ENCODE measurements at places on chromosomes 11 and 22.
A peak's percentile ranks its signal among the peaks of the same experiment; 100 is the strongest.

DNA sequence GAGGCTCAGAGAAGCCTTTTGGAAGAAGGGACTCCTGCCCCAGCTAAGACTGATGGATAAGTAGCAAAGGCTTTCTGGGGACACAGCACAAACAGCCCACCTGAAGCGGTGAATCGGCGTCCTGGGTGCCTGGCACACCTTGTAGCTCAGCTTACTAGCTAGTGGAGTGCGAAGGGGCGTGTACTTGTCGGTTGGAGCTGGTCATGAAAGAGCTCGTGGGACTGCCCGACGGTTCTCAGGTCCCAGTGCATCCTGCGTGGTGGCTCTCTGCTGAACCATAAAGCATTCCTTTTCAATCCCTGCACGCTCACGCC, 690 bp upstream of the UVRAG start:
- H3K27ac ChIP-seq: peak overlapping the region; percentile 74
- no peaks in the 10 kb centered on the region for H3K36me3 ChIP-seq
- H3K4me3 ChIP-seq: peak overlapping the region; percentile 59
- H3K4me1 ChIP-seq: peaks cover 11% of the 10 kb centered on the region

DNA sequence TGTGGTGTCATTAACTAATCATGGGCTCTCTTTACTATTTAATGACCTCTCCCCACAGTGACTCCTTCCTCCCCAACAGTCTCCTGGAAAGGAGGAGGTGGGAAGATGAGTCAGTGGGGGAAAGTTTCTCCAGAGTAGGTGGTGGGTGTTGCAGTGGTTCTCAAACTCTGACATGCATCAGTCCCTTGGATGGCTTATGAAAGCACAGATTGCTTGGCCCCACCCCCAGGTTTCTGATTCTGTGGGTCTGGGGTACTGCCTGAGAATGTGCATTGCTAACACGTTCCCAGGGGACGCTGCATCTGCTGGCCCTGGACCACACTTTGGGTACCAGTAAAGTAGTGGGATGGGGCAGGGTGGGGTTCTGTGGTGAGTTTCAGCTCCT, 9.8 kb downstream of the CD82 start:
- no peaks in the 10 kb centered on the region for H3K4me1 ChIP-seq
- DNase-seq: no peak
- no peak overlapping the region for H3K4me3 ChIP-seq
- H3K27ac ChIP-seq: no peak overlapping the region
- no peaks in the 10 kb centered on the region for H3K36me3 ChIP-seq
- H3K27me3 ChIP-seq: no peaks in the 10 kb centered on the region

DNA sequence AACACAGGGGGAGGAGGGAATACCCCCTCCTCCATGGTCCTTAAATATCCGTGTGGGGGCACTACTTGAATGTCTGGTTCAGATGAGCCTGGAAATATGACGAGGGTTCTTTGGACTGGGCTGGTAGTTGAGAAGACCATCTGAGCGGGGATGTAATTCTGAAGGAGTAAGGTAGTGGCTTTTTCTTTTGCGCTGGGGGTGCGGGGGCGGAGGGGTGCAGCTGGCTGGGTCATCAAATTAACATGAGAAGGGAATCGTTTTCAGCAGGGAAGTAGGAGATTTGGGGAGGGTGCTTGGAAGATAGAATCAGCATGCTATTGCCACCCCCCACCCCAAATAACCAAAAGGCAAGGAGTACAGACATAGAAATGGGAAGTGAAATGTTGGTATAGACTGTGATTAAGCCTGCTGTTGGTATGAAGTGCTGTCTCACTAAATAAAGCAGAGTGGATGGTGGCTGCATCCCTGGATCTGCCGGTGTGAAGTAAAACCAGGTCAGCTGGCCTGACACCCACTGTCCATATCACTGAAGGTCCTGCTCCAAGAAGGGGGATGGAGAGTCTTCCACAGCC, 121.9 kb upstream of the HSD17B12 start:
- H3K27me3 ChIP-seq: no peaks in the 10 kb centered on the region
- no peak overlapping the region for H3K27ac ChIP-seq
- peaks cover 47% of the 10 kb centered on the region for H3K4me1 ChIP-seq

DNA sequence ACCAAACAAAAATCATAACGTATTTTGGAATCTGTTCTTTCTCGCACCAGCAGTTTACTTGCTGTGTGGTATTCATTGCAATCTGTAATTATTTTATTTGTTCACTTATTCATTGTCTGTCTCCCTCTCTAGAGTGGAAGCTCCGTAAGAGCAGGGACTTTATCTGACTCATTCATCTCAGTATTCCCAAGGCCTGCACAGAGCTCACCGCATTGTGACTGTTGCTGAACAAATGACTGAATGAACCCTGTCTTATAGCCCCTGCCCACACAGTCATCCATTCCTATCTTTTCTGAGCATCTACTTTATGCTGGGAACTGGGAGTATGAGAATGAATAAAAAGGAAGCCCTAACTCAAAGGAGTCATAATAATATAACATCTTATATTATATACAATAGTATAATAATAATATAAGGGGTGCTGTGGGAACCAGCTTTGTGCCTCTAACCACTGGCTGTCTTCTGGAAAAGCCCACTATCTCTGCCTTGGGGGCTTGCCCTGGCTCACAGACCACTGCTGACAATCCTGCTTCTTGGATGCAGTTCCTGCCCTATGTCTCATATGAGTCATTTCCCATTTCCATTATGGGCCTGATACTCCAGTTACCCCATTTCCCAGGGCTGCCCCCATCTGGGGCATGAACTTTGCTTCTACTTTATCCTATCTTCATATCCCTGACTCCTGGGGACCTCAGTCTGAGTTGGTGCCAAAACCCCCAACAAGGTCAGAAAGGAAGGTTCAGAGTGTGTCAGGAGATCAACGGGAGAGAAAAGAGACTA, 11.0 kb downstream of the XRRA1 start:
- no peak overlapping the region for H3K4me3 ChIP-seq
- no peaks in the 10 kb centered on the region for H3K4me1 ChIP-seq
- peaks cover 3% of the 10 kb centered on the region for H3K36me3 ChIP-seq

GRCh38 chr22:17264321-17265052, 45.3 kb upstream of the ADA2 start:
- H3K4me1 ChIP-seq: peaks cover 58% of the 10 kb centered on the region
- H3K27me3 ChIP-seq: no peaks in the 10 kb centered on the region
- H3K36me3 ChIP-seq: no peaks in the 10 kb centered on the region
- peak overlapping the region; percentile 23 for H3K4me3 ChIP-seq
- peak overlapping the region; percentile 85 for H3K27ac ChIP-seq
- DNase-seq: no peak

GRCh38 chr11:133966921-133967598, 10.3 kb upstream of the IGSF9B start:
- DNase-seq: no peak
- H3K36me3 ChIP-seq: no peaks in the 10 kb centered on the region
- H3K4me3 ChIP-seq: no peak overlapping the region
- H3K27me3 ChIP-seq: no peaks in the 10 kb centered on the region
- H3K27ac ChIP-seq: no peak overlapping the region
- H3K4me1 ChIP-seq: peaks cover 12% of the 10 kb centered on the region

- no peak overlapping the region for H3K4me3 ChIP-seq
- no peaks in the 10 kb centered on the region for H3K36me3 ChIP-seq
- H3K27ac ChIP-seq: no peak overlapping the region
- no peaks in the 10 kb centered on the region for H3K27me3 ChIP-seq
- no peaks in the 10 kb centered on the region for H3K4me1 ChIP-seq
Measured at GRCh38 chr11:39804271-39804670, 1655.2 kb downstream of the LRRC4C start.

DNA sequence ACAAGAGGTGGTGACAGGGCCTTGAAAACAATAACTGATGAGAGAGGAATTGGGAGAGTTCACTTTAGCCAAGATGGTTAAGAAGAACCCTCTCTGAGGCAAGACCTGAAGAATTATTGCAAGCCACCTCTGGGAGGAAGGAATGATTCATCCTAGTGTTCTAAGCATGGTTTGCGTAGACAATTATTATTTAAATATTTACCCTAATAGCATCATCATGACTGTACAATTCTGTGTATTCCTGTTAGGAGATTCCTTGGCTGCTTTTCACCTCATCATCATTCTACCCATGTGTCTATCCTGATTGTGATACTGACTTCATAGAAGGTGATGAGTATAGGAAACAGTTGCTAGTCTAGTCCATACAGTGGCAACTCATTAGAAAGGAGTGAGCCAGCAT, 264.4 kb downstream of the DDX10 start:
- DNase-seq: no peak
- H3K27ac ChIP-seq: no peak overlapping the region
- H3K27me3 ChIP-seq: no peaks in the 10 kb centered on the region
- no peak overlapping the region for H3K4me3 ChIP-seq
- no peaks in the 10 kb centered on the region for H3K36me3 ChIP-seq

GRCh38 chr11:128621601-128622501, 34.5 kb upstream of the ETS1 start:
- no peak for DNase-seq
- no peaks in the 10 kb centered on the region for H3K27me3 ChIP-seq
- H3K4me1 ChIP-seq: peaks cover 7% of the 10 kb centered on the region
- no peak overlapping the region for H3K27ac ChIP-seq

DNA sequence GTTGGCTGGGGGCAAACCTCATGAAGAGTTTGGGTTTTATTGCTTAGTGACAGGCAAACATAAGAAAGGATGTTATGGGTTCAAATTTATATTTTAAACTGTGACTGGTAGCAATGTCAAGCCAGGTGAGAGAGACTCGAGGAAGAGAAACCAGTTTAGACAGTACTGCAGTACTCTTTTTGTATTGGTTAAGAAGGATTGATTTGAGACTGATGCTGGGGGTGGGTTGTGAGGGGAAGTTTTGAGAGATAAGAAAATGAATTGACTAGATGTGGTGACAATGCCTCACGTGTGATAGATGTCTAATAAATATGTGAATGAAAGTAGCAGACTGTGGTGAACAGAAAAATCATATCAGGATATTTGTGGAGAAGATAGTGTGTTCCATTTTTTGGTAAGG, 142.4 kb downstream of the DDX10 start:
- H3K4me3 ChIP-seq: no peak overlapping the region
- DNase-seq: no peak
- no peak overlapping the region for H3K27ac ChIP-seq
- H3K36me3 ChIP-seq: no peaks in the 10 kb centered on the region
- no peaks in the 10 kb centered on the region for H3K4me1 ChIP-seq

GRCh38 chr22:22776121-22776520, 111.5 kb upstream of the IGLL5 start:
- H3K27me3 ChIP-seq: no peaks in the 10 kb centered on the region
- no peak overlapping the region for H3K4me3 ChIP-seq
- H3K36me3 ChIP-seq: no peaks in the 10 kb centered on the region
- no peak for DNase-seq
- no peaks in the 10 kb centered on the region for H3K4me1 ChIP-seq

DNA sequence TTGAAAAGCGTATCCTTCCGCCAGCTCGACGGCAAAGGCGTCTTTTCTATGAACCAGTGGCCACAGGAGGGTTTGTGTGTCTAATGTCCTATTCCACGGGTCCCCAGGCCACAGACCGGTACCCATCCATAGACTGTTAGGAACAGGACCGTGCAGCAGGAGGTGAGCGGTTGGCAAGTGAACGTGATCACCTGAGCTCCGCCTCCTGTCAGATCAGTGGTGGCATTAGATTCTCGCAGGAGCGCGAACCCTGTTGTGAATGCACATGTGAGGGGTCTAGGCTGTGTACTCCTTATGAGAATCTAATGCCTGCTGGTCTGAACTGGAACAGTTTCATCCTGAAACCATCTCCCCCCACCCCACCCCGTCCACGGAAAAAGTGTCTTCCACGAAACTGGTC, 62.7 kb upstream of the KCNQ1OT1 start:
- no peak overlapping the region for H3K4me3 ChIP-seq
- no peak for DNase-seq
- no peaks in the 10 kb centered on the region for H3K4me1 ChIP-seq
- H3K36me3 ChIP-seq: no peaks in the 10 kb centered on the region
- H3K27me3 ChIP-seq: no peaks in the 10 kb centered on the region
- no peak overlapping the region for H3K27ac ChIP-seq

- no peak overlapping the region for H3K27ac ChIP-seq
- no peaks in the 10 kb centered on the region for H3K36me3 ChIP-seq
- peaks cover 25% of the 10 kb centered on the region for H3K27me3 ChIP-seq
- H3K4me1 ChIP-seq: no peaks in the 10 kb centered on the region
Measured at GRCh38 chr11:43994196-43994595, 51.8 kb downstream of the C11orf96 start.

DNA sequence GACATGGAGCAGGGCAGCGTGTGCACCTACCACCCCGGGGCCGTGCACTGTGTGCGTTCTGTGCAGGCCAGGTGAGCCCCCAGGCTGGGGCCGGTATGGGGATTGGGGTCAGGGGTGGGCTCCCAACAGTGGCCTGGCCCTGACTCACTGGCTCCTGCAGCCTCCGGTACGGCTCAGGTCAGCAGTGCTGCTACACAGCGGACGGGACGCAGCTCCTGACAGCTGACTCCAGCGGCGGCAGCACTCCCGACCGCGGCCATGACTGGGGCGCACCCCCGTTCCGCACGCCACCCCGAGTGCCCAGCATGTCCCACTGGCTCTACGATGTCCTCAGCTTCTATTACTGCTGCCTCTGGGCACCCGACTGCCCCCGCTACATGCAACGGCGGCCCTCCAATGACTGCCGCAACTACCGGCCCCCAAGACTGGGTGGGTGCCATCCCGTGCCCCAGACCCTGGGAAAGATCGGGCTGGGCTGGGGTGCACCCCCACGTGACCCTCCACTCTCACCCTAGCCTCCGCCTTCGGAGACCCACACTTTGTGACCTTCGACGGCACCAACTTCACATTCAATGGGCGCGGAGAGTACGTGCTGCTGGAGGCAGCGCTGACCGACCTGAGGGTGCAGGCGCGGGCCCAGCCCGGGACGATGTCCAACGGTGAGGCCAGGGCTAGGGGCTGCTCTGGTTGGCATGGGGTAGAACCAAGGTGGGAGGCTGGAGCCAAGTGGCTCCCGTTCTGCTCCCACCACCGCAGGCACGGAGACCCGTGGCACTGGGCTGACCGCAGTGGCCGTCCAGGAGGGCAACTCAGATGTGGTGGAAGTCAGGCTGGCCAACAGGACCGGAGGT, 4.4 kb downstream of the SUSD2 start:
- H3K27ac ChIP-seq: no peak overlapping the region
- H3K27me3 ChIP-seq: no peaks in the 10 kb centered on the region
- DNase-seq: no peak
- no peaks in the 10 kb centered on the region for H3K36me3 ChIP-seq

GRCh38 chr11:95371153-95371552, 140.2 kb upstream of the SESN3 start:
- H3K27me3 ChIP-seq: no peaks in the 10 kb centered on the region
- H3K4me1 ChIP-seq: no peaks in the 10 kb centered on the region
- no peak for DNase-seq
- H3K36me3 ChIP-seq: no peaks in the 10 kb centered on the region
- H3K27ac ChIP-seq: no peak overlapping the region
